ENCODE measurements at places on chromosomes 5 and 9. TPM values are rescaled to one million over a fixed set of nuclear protein-coding genes. Genes with fewer than 3 reads are reported as not detected.

The TMEM174 gene
- total RNA-seq = not detected

The SLC46A2 gene
- total RNA-seq = not detected

The CCL27 gene
- total RNA-seq = not detected

The CAMSAP1 gene
- 20.8 TPM for total RNA-seq

The NUTM2G gene
- total RNA-seq = not detected

The GARIN3 gene
- total RNA-seq = not detected

The OLFML2A gene
- total RNA-seq = not detected

The SLC6A3 gene
- total RNA-seq = not detected

The ARSK gene
- 2.6 TPM for total RNA-seq

The ARPC5L gene
- 45.5 TPM for total RNA-seq

The JAKMIP2 gene
- 1.1 TPM for total RNA-seq

The PRXL2C gene
- total RNA-seq = 17.8 TPM

The HRH2 gene
- total RNA-seq = 1.4 TPM

The QRFP gene
- not detected for total RNA-seq

The GPR107 gene
- total RNA-seq = 25.2 TPM

The SLC34A3 gene
- not detected for total RNA-seq

The FAM151B gene
- not detected for total RNA-seq

The COL15A1 gene
- not detected for total RNA-seq

The ADGRD2 gene
- not detected for total RNA-seq

The SRD5A1 gene
- 2.1 TPM for total RNA-seq

The PCDHA9 gene
- not detected for total RNA-seq

The SCGB3A2 gene
- not detected for total RNA-seq

The SRP19 gene
- total RNA-seq = 52.0 TPM

The CDKN2A gene
- total RNA-seq = 1.7 TPM

The IRX2 gene
- total RNA-seq = not detected

The TJP2 gene
- total RNA-seq = 3.9 TPM

The LOX gene
- total RNA-seq = not detected

The OMD gene
- not detected for total RNA-seq

The SPINK4 gene
- not detected for total RNA-seq

The IFNA13 gene
- total RNA-seq = not detected

The FAM114A2 gene
- total RNA-seq = 24.9 TPM

The TRIM7 gene
- 0.95 TPM for total RNA-seq

The CCL28 gene
- total RNA-seq = 19.5 TPM

The OGN gene
- not detected for total RNA-seq

The EGR1 gene
- 12.1 TPM for total RNA-seq

The LRRC19 gene
- total RNA-seq = not detected

The TAF11L10 gene
- not detected for total RNA-seq

The PLAC8L1 gene
- total RNA-seq = not detected

The MARCHF3 gene
- 9.7 TPM for total RNA-seq

The TMEM171 gene
- total RNA-seq = 0.60 TPM

The SLC1A3 gene
- not detected for total RNA-seq

The PLPP7 gene
- not detected for total RNA-seq

The SMIM3 gene
- total RNA-seq = 4.9 TPM

The PCDHGA5 gene
- total RNA-seq = not detected

The PPP3R2 gene
- not detected for total RNA-seq

The CBY3 gene
- 0.44 TPM for total RNA-seq

The SKP2 gene
- 6.1 TPM for total RNA-seq

The CACNA1B gene
- not detected for total RNA-seq

The SCGB3A1 gene
- not detected for total RNA-seq

The HMMR gene
- 0.76 TPM for total RNA-seq

The BTNL9 gene
- total RNA-seq = not detected

The NIM1K gene
- total RNA-seq = 0.14 TPM

Measured in CD8-positive, alpha-beta T cell (primary cell).